ENCODE measurements at places on chromosomes 5 and 9.

- no peak for DNase-seq
Measured at GRCh38 chr9:125511789-125512660, 195.0 kb downstream of the MAPKAP1 start.

DNA sequence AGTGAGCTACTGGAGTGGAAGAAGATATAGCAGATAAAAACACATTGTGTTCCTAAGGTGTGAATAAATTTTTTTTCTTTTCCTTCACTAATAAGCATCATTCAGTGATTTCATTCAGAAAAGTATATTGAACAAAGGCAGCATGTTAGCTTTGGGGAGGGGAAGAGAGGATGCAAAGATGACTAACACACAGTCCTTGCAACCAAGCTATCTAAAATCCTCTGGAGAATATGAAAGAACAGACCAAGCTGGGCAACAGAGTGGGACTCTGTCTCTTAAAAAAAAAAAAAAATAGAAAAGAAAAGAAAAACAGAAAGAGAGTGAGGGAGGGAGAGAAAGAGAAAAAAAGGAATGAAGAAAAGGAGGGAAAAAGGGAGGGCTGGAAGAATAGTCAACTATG, 22.3 kb upstream of the OMD start:
- no peak for DNase-seq

GRCh38 chr9:137499858-137500661, 40.9 kb upstream of the NSMF start:
- no peak for DNase-seq

GRCh38 chr9:34084562-34084961, 35.9 kb upstream of the UBAP2 start:
- DNase-seq: no peak

DNA sequence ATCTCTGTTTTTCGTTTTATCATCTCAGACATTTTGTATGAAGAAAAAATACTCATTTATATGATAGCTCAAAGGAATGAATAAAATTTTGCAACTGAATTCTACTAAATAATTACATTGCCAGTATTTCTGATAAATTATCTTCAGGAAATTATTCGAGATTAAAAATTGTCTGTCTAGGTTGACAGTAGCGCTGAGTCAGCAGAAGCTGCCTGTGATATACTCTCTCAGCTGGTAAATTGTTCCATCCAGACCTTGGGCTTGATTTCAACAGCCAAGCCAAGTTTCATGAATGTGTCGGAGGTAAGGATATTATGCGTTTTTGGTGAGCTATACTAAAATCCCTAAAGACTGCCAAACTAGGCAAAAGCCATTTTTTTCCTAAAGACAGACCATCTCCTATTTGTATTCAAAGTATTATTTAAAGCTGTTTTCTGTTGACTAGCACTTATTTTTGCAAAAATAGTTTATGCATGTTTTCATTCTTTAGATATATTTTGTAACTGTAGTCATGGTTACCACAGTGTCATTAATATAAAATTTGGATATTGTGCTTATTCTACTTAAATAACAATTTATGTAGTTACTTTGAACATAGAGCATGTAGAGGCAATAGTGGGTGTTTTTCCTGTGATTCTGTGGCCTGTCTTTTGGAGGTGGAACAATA, 17.4 kb downstream of the LECT2 start:
- no peak for DNase-seq

DNA sequence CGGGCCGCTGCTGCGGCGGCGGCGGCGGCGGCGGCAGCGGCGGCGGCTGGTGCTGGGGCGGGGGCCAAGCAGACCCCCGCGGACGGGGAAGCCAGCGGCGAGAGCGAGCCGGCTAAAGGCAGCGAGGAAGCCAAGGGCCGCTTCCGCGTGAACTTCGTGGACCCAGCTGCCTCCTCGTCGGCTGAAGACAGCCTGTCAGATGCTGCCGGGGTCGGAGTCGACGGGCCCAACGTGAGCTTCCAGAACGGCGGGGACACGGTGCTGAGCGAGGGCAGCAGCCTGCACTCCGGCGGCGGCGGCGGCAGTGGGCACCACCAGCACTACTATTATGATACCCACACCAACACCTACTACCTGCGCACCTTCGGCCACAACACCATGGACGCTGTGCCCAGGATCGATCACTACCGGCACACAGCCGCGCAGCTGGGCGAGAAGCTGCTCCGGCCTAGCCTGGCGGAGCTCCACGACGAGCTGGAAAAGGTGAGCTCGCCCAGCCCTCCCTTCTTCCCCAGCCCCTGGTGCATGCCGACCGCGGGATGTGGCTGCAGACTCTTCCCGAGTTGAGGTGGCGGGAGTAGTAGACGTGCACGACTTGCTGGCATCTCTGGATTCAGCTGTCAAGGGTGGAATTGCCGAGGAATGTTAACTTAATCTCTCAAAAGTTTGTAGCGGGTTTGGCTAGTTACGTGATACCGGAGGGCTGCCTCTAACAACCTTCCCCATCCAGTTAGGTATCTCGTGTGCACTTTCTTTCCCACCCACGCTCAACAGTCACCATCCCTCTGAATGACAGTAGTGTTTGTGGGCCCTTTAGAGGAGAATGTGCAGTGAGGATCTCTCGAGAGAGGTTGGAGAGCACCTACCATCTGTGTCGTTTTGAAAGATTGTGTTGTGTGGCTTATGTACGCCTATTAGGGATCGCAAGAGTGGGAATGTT, 932 bp downstream of the SLC12A2 start:
- no peak for DNase-seq

- peak; percentile 41 for DNase-seq
Measured at GRCh38 chr5:55172937-55173686, at the start of gene CDC20B. Gene CDC20B (minus strand): TSS chr5:55173177. CDS start chr5:55173000, 177 bp downstream.

GRCh38 chr9:111831371-111832108, 36.8 kb upstream of the SHOC1 start:
- no peak for DNase-seq
